Hematopoietic multipotent progenitor cell treated with erythropoietin and hydrocortisone succinate and interleukin-3 and kit ligand, for 4 days (in vitro differentiated cells): ENCODE measurements at places on chromosomes 3 and 15.

DNA sequence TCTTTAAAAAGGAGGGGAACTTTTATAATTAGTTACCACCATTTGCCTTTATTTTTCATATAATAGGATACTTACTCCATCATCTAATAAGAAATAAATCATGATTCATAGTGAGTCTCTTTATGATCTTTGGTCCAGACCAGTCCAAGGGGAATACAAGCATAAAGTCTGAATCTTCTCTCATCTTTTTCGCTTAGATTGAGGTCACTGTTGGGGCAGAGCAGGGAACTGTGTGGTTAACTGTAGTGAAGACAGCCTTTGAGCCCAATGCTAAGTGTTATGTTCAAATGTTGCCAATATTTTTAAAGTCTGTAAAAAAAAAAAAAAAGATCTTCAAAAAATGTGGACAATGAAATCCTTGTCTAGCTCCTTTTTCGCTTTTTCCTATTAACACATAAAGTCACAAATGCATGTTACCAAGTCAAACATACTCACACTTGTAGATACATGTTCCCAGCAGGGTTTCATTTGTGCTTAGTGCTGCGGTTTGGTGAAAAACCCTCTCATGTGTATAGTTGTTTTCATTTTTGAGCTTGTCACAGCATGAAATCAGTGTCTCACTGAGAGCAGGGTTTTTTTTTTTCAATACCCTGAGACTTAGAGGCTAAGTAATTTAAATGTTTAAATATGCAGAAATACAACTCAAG, 72.1 kb downstream of the EPHA3 start:
- no peak for DNase-seq

- DNase-seq: peak; percentile 75
Observed at GRCh38 chr3:186534113-186534669, 10.0 kb downstream of the CRYGS start.

DNA sequence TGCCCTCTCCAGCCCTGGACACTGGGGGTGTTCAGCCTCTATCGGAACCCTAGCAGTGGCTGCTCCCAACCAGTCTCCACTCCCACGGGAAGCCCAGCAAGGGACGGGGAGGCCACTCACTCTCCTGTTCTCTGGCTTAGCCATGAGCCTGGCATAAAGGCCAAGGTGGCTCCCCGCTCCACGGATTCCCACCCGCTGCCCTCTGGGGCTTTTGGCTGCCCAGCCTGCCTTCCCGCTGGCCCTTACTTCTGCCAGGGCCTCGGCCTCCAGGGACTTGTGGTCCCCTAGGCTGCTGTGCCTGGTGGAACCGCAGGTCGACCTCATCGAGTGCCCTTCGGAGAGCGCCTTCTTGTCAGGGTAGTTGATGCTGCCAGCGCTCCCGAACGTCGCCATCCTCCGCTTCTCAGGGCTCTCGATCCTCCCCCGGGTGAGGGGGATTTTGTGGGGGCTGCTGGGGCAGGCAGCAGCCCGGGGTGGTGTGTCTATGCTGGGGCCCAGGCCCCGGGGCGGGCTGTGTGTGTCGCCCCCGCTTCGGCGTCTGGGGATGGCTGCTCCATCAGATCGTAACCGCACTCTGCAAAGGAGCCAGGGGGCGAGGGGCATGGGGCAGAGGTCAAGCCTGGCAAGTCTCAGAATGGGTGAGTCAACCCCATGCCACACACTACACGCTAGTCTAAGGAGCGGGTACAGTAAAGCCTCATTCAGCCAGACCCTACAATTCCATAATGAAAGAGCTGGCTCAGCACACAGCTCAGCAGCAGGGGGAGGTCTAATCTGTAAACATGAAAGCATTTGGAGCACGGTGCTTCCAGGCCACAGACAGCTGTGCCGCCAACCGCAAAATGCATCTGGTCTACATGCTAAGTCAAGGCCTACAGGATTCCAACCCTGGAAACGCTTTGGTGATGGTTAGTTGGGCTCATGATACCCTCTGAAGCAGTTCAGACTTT, 27.3 kb upstream of the RAD18 start:
- DNase-seq: no peak

DNA sequence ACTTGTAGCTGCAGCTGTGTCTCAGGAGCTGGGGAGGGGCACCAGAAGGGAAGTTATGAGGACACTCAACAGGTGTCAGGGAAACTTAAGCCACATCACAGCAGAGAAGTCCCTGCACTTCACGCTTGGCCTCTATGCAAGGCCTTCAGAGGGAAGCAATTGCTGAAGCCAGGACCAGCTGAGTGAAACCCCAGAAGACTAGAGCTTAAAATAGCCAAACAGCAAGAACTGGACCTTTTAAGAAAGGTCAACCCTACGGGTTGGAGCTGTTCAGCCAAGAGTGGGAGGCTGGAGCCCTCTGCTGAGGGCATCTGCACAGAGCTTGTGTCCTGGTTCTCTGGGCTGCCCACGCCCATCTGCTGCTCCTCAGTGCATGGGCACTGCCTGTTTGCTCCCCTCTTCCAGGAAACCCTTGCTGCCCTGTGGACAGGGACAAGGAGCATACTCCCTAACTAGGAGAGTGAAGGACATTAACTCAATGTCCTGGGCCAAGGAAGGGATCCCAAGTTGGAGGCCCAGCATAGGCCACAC, 3.9 kb upstream of the GRAMD2A start:
- no peak for DNase-seq

GRCh38 chr3:58955308-58955707, 94.5 kb downstream of the CFAP20DC start:
- no peak for DNase-seq

DNA sequence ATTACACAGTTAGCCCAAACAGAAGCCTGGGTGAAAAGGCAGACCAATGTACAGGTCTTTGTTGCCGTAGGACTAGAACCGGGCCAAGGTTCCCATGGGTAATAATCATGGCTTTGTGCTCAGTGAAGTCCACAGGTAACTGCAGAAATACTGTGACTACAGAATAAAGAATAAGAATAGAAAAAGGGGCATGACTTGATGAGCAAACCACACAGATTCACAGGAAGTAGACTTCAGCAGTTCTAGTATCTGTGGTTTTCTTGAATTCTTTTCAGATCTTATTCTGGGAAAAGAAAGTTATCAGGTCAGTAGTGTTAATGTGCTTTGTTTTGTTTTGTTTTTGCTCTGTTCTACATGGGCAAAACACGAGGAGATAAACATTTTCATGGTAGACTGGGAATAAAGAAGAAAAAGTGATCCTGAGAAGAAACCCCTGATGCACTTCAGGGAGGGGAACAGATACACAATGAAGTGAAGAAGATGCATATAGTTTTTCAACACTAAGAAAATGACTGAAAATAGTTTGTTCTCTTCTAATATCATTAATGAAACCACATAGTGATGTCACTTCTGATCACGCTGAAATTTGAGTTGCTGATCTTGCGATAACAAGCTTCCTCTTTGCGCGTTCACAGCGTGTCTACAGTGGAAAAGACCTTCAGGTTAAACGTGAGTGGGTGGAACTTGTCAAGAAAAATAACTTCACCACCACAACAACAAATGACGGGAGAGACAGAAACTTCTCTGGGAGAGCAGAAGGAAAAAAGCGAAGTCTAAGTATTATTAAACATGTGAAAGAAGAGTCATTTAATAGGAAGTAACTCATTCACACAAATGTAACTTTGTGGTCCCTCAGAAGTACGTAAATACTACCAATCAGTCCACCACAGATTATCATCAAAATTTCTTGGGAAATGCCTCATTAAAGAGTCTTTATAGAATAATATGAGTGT, 315.8 kb upstream of the SATB1 start:
- DNase-seq: peak; percentile 79
